ENCODE measurements at places on chromosomes 1 and 21.
A peak's percentile ranks its signal among the peaks of the same experiment; 100 is the strongest.

DNA sequence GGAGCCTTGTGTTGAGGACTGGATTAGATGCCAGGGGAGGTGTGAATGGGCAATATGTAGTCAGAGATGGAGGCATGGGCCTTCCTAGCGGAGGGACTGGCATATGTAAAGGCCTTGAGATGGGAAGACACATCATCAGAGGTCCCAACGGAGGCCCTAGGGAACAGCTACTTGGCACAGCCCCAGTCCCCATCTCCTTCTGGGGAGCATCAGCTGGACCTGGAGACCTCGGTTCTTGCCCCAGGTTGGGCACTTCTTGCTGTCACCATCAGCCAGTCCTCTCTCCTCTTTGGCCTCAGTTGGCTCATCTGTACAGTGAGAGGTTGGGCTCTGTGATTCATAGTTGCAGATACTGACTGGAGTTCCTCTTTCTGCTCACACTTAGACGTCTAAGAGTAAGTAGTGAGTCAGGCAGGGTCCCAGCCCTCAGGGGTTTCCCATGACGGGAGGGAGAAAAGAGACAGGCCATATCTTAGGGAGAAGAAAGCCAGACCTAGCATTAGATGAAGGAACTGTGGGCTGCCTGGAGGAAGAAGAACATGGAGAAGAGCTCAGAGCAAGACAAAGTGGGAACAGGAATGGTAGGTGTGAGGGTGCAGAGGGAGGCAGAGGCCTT lies 3.4 kb upstream of the MARCKSL1 start:
- DNase-seq, result no peak

GRCh38 chr1:227905573-227906487 lies 41.9 kb downstream of the WNT9A start:
- no peak for DNase-seq

- peak; percentile 67 for DNase-seq
Observed at GRCh38 chr1:226763905-226764264, 24.8 kb upstream of the ITPKB start.

- no peak for DNase-seq
Observed at GRCh38 chr1:55131218-55131617, 83.9 kb downstream of the USP24 start.

DNA sequence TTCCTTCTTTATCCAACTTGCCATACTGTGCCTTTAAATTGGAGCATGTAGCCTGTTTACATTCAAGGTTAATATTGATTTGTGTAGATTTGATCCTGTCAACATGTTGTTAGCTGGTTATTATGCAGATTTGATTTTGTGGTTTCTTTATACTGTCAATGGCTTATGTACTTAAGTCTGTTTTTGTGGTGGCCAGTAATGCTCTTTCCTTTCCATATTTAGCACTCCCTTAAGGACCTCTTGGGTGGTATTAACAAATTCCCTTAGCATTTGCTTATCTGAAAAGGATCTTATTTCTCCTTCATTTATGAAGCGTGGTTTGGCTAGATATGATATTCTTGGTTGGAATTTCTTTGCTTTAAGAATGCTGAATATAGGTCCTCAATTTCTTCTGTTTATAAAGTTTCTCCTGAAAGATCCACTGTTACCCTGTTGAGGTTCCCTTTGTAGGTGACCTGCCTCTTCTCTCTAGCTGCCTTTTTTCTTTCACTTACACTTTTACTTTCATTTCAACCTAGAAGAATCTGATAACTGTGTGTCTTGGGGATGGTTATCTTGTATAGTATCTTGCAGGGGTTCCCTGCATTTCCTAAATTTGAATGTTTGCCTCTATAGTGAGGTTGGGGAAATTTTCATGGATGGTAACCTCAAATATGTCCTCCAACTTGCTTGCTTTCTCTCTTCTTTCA lies 86.9 kb upstream of the NEGR1 start:
- DNase-seq, result no peak

GRCh38 chr1:225664762-225665161 lies 11.8 kb upstream of the ENAH start:
- no peak for DNase-seq
